ENCODE measurements at places on chromosomes 12 and 14.

GRCh38 chr12:129186952-129187351 is 333.7 kb downstream of the GLT1D1 start:
- no peak for DNase-seq

GRCh38 chr14:102474934-102475333 is 34.6 kb downstream of the ANKRD9 start:
- DNase-seq, result no peak

DNA sequence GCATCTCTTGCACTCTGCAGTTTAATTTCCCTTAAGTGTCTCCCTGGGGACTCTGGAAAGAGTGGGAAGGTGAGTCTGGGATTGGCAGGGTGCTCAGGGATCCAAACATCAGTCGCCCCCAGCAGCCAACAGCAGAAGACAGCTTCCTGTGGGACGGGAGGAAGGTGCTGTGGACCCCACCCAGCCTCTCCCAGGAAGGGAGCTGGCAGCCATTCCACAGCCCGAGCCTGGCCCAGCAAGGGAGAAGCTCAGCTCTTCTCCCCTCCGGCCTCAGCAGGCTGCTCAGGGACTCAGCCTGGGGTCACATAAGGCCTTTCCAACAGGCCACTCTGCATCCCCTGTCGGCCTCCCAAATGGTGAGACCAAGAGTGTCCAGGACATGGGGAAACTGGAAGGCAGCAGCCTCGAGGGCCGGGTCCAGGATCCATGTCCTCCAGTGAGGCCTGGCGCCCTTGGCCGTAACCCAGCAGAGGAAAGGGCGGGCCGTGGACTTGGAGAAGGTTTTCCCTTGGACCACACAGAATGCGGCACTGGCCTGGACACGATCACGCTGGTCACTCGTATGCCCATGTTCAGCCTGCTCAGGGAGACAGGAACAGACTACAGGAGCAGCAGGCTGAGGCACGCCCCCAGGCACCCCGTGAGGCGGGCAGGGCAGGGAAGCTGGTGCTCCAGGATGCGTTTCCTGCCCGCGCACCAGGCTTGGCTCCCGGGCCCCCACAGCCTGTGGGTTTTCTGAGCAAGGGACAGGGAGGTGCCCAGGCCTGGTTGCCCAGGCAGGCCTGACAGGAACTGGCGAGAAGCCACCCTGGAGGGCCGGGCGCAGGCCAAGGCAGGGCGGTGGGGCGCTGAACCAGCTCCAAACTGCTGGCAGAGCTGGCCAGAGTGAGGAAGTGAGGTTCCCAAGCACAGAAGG is 3.5 kb downstream of the XRCC3 start:
- no peak for DNase-seq

GRCh38 chr14:104709387-104710039 is 14.5 kb upstream of the ADSS1 start:
- DNase-seq, result no peak

DNA sequence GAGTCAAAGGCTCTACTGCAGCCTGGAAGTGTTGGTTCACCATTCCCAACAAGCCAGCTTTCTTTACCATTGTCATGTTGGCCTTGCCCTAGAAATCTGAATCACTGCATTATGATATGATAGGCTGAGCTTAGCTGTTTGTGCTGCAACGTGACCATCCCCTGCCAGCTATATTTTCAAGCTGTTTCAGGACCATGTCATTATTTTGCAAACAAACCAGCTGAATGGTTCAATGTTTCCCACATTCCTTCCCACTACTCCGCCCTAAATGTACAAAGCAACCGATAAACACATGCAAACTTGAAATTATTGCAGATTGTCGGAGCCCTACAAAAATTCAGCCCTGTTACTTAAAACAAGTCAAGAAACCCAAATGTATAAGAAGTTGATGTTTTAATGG is 136.1 kb downstream of the KICS2 start:
- DNase-seq, result no peak

DNA sequence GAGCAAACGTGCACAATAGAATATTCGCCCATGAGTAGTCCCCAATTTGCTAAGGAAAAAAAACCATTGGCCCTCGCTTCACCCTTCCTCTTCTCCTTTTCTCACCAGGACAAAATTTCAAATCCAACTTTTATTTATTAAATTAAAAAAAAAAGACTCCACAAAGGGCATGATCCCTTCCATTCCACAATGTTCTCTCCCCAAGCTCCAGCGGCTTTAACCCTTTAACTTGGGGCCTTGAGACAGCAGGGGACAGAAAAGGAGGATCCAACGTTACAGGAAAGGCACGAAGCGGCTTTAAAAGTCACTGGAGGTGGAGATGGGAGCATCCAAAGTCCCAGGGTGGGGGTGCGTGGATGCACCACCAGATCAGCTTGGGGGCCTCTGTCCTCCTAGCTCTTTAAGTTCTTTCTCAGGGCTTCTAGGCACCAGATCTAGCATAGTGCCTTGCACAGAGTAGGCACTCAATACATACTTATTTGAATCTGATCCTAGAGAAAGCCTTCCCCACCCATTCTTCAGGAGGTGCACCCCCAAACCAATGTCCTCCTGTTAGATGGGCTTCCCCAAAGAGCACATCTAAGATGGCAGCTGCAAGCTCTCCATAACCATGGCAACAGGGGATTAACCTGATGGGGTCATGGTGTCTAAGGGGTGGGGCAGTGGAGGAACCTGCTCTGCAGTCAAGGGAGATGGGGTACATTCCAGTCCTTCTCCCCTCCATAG is 5.2 kb upstream of the AAAS start:
- no peak for DNase-seq

GRCh38 chr12:122889761-122890520 is 6.0 kb downstream of the VPS37B start:
- DNase-seq, result no peak

DNA sequence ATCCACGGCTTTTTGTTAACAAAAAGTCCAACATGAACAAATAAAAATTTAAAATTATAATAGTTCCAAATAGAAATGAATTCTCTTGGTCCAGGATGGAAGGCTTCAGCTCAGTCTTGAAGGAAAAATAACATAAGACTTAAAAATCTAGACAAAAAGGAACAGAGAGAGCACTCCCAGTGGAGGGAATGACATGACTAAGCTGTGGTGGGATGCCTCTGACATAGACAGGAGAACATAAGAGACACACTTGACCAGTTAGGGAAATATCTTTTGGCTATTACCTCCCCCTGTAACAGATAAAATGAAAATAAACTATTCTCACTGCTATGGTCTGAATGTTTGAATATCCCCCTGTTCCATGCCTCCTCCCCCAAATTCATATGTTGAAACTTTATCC is 106.8 kb downstream of the BBS10 start:
- DNase-seq, result no peak

DNA sequence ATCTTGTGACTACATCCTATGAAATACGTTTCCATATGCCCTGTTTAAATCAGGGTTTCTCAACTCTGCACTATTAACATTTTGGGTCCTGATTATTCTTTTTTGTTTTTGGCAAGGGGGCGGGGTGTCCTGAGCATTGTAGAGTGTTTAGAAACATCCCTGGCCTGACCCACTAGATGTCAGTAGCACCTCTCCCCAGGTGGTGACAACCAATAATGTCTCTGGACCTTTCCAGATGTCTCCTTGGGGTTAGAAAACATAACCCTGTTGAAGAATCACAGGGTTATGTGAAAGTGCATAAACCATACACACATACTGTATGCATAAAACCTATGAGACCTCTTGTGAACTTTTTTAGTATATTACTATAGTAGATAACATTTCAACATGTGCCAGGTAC is 1.4 kb downstream of the ACAD10 start:
- DNase-seq, result no peak

DNA sequence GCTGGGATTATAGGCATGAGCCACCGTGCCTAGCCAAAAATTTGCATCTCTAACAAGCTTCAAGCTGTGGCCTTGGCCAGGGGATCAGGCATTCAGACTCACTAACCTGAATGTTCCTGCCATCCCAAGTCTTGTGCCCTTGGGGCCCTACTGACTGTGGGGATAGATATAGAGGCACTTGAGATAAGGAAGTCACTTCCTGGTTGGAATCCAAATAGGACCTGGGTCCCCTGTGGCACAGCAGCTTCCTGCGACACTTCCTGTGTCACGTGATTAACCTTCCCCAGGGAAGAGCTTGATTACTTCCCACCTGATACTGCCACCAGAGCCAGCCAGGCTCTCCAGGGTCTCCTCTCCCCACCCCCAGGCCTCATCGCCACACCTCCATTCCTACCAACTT is 128.2 kb downstream of the BCL11B start:
- no peak for DNase-seq

DNA sequence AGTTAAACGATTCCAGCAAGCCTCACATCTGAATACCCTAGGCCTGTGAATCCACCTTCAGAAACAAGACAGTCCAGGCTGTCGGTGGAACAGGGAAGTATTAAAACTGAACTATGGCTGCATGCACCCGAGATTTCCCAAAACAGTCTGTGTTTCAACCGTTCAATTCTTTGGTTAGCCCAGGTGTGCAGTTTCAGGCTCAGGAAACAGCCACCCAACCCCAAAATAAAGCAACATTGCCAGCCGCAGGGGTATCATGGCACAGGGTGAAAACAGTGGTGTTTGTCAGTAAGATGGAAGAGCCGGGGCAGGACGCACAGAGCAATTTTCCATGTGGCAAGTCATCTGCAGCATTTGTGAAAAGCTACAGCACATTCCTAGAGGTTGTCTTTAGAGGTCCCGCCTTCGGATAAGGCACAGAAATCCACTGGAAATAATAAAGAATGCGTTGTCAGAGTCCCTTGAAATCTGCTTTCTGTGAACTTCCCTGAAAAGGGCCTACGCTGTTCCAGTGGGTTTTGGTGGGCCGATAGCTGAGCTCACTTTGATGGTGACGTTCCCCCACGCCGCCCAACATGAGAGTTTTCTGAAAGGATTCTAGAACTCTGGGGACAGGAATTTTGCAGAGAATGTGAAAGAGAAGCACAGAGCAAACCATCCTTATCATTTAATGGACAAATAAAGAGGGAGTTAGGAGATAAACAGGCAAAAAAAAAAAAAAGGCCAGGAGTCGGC is 84.9 kb downstream of the BCL11B start:
- no peak for DNase-seq

- DNase-seq, result peak; percentile 32
These were observed 9.5 kb upstream of the NUMB start for GRCh38 chr14:73467800-73468199.

DNA sequence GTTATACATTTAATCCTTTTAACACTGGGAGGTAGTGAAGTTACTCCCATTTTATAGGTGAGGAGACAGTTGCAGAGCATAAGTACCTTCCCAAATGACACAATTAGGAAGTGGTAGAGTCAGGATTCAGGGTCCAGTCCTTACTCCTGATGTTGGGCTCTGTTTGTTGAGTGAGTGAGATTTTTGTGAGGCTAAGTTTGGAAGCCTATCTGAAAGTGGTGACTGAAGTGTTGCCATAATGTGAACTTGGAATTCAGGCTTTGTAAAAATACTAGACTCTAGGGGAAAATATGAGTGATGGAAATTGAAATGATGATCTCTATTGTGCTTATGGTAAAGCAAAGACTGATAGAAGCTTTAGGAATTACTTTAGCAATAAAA is 2.2 kb downstream of the NUDT4 start:
- no peak for DNase-seq

- no peak for DNase-seq
These were observed 69.8 kb downstream of the DPF3 start for GRCh38 chr14:72824051-72824450.

GRCh38 chr12:30457621-30458289 is 237.9 kb downstream of the IPO8 start:
- DNase-seq, result no peak

GRCh38 chr14:100644383-100644782 is 57.2 kb upstream of the BEGAIN start:
- DNase-seq, result no peak

DNA sequence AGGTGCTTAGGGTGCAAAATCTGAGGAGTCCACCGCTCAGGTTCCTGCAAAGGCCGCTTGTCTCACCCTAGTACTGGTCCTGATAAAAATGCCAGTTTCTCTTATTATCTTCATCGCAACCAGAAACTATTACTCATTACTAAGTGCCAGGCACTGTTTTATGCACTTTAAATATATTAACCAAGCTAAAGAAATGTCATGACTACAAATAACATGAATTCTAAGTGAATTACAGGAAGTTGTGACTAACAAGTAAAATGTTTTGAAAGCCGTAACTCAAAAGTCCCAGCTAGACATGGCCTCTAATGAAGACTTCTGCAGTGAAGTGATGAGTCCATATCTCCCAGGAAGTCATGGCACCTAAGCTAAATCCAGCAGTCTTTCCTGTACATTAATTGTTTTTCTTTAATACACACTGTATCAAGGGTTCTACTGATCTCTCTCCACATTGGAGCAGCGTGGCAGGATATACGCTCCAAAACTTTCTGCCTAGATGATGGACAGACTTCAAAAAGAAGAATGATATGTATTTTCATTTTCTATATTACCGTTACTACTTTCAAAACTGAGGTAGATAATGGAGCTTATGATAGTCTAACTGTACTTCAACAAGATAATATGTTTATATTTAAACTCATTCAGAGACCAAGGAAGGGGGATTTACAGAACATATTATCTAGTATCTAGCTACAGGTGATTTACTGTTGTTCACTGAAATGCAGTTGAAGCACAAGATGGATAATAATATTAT is 117.3 kb upstream of the ARID2 start:
- DNase-seq, result no peak

- DNase-seq, result peak; percentile 4
These were observed 186.7 kb upstream of the NEDD1 start for GRCh38 chr12:96720363-96720705.

- no peak for DNase-seq
These were observed 158.0 kb downstream of the SLC5A8 start for GRCh38 chr12:101051901-101052550.

- DNase-seq, result no peak
These were observed 311.5 kb downstream of the NOVA1 start for GRCh38 chr14:26286081-26286912.

DNA sequence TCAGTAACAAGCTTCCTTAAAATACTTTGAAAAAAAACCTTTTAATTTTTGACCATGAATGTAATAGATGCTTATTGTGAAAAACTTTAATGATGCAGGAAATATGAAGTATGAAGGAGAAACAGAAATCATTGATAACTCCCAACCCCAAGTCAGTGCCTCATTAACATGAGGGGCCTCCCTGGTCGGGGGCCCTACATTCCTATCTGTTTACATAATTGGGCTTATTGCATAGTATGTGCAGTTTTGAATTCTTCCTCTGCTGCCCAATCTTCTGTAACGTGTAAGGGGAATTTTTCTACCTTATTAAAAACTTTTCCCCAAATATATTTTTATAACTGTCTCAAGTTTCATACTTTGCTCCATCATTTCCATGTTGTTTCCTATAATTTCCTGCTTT is 63.0 kb downstream of the SLC25A47 start:
- no peak for DNase-seq

GRCh38 chr14:104388541-104389325 is 190.8 kb upstream of the C14orf180 start:
- no peak for DNase-seq

- DNase-seq, result no peak
These were observed 98.3 kb downstream of the LRRC74A start for GRCh38 chr14:76924371-76925096.

- DNase-seq, result no peak
These were observed 136.8 kb upstream of the NOS1 start for GRCh38 chr12:117498256-117498655.

- DNase-seq, result no peak
These were observed at the start of gene CTSG for GRCh38 chr14:24576182-24576581. TSS of gene CTSG (minus strand) at chr14:24576250. CDS start at chr14:24576223, 27 bp downstream.

Measured in stimulated activated CD4-positive, alpha-beta T cell treated with anti-CD3 and anti-CD28 coated beads, Interleukin-12 subunit alpha, Interleukin-12 subunit beta, amount 100 ng/mL, for 4 hours (primary cell).